Stimulated activated CD4-positive, alpha-beta T cell treated with anti-CD3 and anti-CD28 coated beads, Interleukin-4, amount 100 ng/mL, for 48 hours (primary cell): ENCODE measurements at places on chromosomes 2 and 18.

- no peak for DNase-seq
Observed at GRCh38 chr2:1747065-1747941, 3.0 kb upstream of the PXDN start.

GRCh38 chr2:153043385-153043784, 325.0 kb downstream of the ARL6IP6 start:
- DNase-seq: no peak

- DNase-seq: no peak
Observed at GRCh38 chr18:58476516-58477256, 152.2 kb downstream of the ALPK2 start.

GRCh38 chr2:159900343-159900742, 102.3 kb upstream of the CD302 start:
- no peak for DNase-seq

DNA sequence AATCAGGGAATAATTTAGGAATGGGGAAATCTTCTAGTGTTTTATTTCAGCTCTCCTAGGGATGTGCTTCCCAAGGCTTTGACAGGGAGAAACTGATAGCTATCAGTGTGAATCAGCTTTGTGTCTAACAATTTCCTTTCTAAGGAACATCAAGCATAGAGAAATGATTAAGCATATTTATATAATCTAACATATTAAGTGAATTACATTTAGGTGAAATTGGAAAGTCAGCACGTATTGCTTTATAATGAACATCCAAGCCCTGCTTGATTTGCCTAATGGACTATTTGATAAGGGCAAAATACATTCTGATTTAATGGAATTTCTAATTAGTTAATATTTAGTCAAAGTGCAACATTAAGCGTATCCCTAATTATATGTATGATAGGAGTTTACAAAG, 19.5 kb upstream of the TSPYL6 start:
- DNase-seq: no peak

- DNase-seq: no peak
Observed at GRCh38 chr18:10030816-10031541, 117.2 kb downstream of the VAPA start.
